H4 (cell line): ENCODE measurements at places on chromosomes 2 and 18. TPM values are rescaled to one million over a fixed set of nuclear protein-coding genes. Genes with fewer than 3 reads are reported as not detected.

GRCh38 chr18:3624546-3624934 lies 174.6 kb downstream of the TGIF1 start:
- DNase-seq, result no peak

- DNase-seq, result no peak
Observed at GRCh38 chr2:177675825-177676224, 283.3 kb downstream of the AGPS start.

DNA sequence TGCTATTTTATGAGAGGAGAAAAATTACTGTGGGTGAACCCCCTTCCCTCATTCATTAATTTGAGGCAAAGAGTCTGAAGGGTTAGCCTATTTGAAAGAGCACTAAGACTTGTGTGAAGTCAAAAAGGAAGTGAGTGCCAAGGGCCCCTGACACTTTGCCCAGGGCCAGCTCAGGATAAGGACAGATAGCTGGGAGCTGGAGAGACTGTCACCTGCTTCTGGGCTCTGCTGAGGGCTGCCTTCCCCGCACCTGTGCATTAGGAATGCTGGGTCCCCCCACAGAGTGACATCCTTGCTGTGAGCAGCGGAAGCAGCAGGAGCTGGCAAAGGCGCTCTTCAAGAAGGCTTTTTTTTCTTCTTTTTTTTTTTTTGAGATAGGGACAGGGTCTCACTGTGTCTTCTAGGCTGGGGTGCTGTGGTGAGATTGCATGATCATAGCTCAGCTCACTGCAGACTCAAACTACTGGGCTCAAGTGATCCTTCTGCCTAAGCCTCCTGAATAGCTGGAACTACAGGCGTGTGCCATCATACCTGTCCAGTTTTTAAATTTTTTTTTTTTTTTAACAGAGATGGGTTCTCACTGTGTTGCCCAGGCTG lies 148.3 kb downstream of the AQP4 start:
- no peak for DNase-seq

- no peak for DNase-seq
Observed at GRCh38 chr18:74901362-74902146, 303.9 kb downstream of the ZNF407 start.

DNA sequence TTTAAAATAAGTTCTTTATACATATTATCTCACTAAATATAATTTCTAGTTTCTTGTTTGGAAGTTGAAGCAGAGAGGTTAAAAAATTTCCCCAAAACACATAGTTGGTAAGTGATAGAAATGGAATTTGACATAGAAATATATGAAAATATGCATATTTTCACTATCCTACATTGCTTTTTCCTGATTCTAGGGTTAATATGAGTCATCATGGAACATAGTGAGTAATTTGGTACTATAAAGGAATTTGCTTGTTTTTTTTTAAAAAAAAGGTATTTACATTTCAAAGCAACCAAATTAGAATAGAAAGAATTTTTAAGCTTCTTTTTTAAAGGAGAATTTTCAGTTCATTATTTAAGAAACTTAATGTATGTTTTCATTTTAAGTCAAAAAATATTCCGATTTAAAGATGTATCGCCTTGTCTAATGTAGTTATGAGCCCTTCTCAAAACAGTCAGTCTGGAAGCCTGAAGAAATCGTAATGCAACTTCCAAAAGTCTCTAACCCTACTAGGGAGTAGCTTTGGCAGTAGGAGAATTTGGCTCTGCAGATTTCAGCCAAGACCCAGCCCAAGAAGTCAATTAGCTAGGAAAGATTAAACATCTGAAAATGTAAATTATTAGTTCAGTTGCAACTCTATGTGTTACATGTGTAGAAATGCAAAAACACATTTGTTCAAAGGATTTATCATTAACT lies 147.3 kb downstream of the RDH14 start:
- DNase-seq, result no peak

- no peak for DNase-seq
Observed at GRCh38 chr2:74902281-74902860, 56.1 kb upstream of the POLE4 start.

DNA sequence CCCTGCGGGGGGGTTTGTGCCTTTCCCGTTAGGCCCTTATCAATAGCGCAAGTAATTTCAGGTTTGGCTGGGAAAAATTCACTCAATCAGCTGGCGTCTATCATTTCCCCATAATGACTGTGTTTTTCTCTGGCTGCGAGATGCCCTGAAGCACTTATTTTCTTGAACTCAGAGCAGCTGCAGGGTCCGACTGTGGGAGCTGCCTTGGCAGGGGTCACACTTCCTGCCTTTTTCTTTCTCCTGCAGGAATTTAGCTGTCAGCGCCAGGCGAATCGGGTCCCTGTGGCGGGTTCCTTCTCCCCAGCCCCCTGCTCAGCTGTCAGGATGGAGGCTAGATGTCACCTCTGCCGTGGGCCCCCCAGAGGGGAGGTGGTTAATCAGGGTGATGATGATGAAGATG lies 81.3 kb upstream of the HPCAL1 start:
- DNase-seq, result no peak

Gene TGFA
- total RNA-seq, result 19.7 and 32.2 TPM in 2 replicates

Gene RFX8
- 0.41 TPM in 1 of 2 replicates, not detected in the other for total RNA-seq

Gene IHH
- not detected in 2 replicates for total RNA-seq

Gene CD8A
- total RNA-seq, result not detected in 2 replicates

Gene FHOD3
- total RNA-seq, result 4.9 and 6.1 TPM in 2 replicates

Gene SLC5A7
- total RNA-seq, result not detected in 2 replicates

Gene PPM1B
- total RNA-seq, result 16.9 and 23.1 TPM in 2 replicates
